NCI-H1048 (cell line): ENCODE measurements at places on chromosomes 2 and 18.
A peak's percentile ranks its signal among the peaks of the same experiment; 100 is the strongest.

GRCh38 chr2:241774419-241775222, 2.0 kb upstream of the GAL3ST2 start:
- DNase-seq = no peak

GRCh38 chr2:234355021-234355720, 141.7 kb downstream of the ARL4C start:
- DNase-seq = no peak

- DNase-seq = no peak
Observed at GRCh38 chr2:37786854-37787253, 115.4 kb upstream of the CDC42EP3 start.

DNA sequence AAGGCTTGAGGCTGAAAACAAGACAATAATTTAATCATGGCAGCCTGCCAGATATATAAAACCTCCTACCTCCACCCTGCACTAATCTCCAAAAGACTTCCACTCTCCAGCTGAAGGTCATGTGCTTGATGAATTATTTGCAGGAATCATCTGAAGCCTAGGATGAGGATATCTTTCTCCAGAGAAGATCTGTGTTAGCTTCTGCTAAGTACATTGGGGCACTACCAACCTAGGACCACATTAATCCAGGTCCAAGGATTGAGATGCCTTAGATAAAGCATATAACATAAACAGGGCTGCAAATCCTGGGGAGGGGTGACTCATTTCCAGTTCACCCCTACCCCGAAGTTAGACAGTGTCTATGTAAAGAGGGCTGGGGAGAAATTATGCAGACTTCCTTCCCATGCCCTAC, 80.5 kb upstream of the FRZB start:
- DNase-seq = no peak

DNA sequence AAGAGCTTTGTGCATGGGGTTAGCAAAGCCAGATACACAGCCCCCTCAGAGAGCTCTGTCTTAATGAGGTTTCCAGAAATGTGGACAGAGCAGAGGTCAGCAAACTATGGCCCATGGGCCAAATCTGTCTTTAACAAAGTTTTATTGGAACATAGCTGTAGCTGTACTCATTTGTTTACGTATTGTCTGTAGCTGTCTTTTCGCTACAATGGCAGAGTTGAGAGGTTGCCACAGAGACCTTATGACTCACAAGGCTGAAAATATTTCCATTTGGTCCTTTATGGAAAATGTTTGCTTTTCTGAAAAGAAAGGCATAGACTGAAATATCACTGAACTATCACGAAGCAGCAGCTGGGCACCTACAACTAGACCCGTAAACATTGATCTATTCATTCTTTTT, 841.8 kb downstream of the SLC4A3 start:
- no peak for DNase-seq

DNA sequence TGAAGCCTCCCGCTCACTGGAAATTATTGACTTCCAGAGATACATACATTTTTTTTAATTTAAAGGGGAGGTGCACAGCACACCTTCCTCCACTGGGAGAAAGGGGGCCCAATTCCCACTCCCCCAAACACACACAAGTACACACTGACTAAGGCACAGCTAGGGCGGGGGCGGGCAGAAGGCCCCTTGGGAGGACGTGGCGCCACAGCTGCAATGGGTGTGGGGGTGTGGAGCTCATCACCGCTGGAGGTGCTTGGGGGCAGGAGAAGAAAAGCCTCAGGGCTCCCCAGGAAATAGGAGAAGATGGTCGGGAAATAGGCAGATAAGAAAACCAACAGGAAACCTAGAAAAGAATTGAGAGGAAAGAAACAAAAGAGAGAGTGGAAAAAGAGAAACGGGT, 127.3 kb upstream of the FAM98A start:
- DNase-seq = no peak

DNA sequence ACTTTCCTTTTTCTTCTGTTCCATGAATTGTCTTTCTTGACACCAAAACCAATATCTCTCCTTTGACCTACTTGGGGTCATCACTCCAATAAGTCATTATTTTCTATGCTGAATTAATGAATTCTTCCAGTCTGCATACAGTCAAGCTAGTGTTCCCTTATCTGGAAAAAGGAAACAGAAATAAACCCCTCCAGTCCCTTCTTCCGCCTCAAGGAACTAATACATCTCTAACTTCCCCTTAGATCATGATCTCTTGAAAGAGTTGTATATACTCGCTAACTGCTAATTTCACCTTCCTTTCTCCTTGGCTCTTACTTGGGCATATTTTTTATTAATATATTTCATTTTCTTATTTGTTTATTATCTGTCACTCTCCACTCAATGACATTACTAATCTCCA, 7.3 kb upstream of the ARHGAP15 start:
- DNase-seq = no peak

- DNase-seq = no peak
Observed at GRCh38 chr18:36492604-36493329, 195.3 kb downstream of the FHOD3 start.

DNA sequence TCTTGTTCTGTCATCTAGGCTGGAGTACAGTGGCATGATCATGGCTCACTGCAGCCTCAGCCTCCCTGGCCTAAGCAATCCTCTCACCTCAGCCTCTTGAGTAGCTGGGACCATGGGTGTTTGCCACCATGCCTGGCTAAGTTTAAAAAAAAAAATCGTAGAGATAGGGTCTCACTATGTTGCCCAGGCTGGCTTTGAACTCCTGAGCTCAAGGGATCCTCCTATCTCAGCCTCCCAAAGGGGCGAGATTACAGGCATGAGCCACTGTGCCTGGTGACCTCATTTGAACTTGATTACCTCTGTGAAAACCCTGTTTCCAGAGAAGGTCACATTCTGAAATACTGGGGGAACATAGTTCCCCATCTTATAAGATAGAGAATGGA, 190.3 kb downstream of the NEDD4L start:
- DNase-seq = no peak

DNA sequence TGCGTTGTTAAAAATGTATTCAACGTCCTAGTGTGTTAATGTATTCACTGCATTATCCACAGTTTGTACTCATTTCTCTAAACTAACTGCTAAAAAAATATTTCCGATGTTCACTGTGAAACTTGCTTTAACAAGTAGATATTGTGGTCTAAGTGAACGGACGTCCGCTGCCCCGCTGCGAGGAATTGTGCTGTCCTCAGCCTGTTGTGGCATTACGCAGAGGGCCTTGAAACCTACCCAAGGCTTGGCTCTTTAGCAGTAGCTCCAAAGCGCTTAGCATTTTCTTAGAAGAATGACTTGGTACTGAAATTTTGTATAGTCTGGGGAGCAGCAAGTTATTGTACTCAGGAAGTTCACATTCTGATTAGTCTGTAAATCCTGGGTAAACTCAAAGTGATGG, 136.5 kb upstream of the SP5 start:
- no peak for DNase-seq

- DNase-seq = no peak
Observed at GRCh38 chr2:152344579-152345195, 9.7 kb downstream of the FMNL2 start.

DNA sequence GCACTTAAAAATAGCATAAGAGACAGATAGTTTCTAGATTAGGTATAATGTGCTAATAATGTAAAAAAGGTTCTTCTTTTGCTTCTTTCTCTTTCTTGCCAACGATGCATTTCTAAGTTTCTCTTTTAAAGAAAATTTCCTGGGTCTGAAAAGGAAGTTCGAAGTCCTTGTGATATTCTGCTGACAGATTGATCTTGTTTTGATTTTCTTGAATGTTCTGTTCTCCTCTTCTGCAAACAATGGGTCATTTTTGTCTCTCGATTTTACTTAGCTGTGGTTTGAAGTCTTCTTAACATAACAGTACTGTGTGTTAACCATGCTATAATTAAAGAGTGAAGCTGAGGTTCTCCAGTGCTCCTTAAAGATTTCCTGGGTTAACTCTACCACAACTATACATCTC, 61.1 kb upstream of the ACYP2 start:
- no peak for DNase-seq

- DNase-seq = no peak
Observed at GRCh38 chr2:23516520-23517256, 131.7 kb downstream of the KLHL29 start.

GRCh38 chr18:53780666-53781065, 443.8 kb downstream of the MBD2 start:
- no peak for DNase-seq

GRCh38 chr2:33307659-33308270, 168.7 kb upstream of the RASGRP3 start:
- no peak for DNase-seq

GRCh38 chr2:232873909-232874641, 4.0 kb downstream of the SNORC start:
- DNase-seq = no peak

- DNase-seq = no peak
Observed at GRCh38 chr18:48696218-48696617, 157.4 kb downstream of the CTIF start.

DNA sequence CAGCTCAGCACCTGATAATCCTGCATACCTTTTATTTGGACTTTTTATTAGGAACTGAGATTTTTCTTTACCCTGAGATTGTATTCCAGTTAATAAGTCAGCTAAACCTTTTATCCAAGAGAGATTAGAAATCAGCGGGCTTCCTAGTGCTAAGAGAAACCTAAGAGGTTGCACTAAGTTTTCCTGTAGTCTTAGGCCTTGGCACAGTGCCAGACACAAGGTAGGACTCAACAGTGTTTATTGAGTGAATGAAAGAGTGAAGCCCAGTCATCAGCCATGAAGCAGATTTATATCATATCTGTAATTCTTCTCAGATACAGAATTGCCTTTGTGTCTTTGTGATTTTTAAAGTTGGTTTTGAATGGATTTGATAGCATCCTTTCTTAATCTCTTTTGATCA, 13.6 kb downstream of the OTX1 start:
- no peak for DNase-seq

DNA sequence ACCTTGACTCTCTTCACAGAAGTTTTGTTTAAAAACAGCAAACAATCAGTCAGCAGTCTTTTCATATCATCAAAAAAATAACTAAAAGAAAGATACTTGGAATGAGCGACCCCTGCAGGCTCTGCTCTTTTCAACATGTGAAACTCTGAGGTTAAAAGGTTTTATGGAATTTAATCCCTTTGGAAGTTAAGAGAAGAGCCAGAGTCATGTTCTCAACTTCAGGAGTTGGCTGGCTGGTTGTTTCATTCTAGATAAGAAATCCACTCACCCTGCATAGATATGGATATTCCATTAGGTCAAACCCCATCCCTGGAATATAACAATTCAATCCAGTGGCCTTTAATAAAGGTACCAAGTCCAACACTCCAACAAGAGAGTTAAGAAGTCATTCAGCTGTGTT, 115.6 kb upstream of the RMDN2 start:
- peak; percentile 4 for DNase-seq

DNA sequence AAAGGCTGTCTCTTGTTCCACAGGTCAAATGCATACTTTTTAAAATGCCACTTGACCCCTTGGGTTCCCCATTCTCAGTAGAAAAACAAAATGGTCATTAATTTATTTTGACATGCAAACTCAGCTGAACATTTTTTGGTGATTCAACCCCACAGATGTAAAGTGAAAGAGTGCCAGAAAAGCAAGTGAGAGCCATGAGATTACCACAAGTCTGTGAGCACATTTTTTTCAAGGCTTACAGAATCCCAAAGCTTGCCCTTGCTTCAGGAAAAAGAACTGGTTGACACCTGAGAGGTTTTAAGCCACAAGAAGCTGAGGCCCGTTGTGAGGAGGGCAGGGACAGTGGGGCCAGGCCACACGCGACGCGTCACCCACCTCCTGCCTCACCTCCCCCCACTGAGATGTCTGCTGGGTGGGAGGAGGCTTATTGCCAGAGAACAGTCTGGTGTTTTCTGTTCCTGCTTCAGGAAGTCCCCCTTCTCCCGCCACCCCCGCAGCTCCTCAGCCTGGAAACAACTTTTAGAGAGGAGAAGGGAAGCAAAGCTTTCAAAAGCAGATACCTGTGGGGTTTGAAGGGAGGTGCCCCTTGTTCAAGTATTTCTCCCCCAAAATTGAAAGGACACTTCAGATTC, 70.4 kb upstream of the CYP1B1 start:
- no peak for DNase-seq

- DNase-seq = no peak
Observed at GRCh38 chr2:72950558-72951255, 33.4 kb downstream of the EMX1 start.

- no peak for DNase-seq
Observed at GRCh38 chr18:11147962-11148679, 1.2 kb downstream of the PIEZO2 start.

- no peak for DNase-seq
Observed at GRCh38 chr2:236903978-236904377, 181.7 kb upstream of the COPS8 start.

DNA sequence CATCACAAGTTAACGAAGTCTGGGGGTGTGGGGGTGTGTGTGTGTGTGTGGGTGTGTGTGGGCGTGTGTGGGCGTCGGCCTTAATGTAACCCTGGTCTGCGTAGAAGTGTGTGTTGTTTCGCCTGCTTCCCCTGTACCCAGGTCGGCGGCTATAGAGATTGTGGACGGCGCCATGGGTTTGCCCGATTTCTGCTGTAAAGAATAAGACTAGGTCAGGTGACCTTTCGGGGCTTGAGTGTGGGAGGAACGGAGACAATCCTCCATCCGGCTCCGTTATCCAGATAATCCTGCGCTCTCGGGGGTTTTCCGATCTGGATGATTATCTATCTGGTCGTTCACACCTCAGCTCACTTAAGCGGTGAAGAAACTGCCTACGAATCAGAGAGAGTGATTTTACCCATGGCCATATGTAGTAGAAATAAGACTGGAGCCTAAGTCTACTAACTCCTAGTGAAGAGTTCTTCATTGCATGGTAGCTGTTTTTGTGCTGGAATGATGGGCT, 543 bp downstream of the HADHB start:
- DNase-seq = no peak

- no peak for DNase-seq
Observed at GRCh38 chr2:44937688-44938240, 3.7 kb upstream of the SIX3 start.

- DNase-seq = no peak
Observed at GRCh38 chr2:190649035-190649797, at the start of gene NAB1. Gene NAB1, plus strand, starts transcription at chr2:190649083. Its CDS starts 10,094 bp downstream, at chr2:190659177.

DNA sequence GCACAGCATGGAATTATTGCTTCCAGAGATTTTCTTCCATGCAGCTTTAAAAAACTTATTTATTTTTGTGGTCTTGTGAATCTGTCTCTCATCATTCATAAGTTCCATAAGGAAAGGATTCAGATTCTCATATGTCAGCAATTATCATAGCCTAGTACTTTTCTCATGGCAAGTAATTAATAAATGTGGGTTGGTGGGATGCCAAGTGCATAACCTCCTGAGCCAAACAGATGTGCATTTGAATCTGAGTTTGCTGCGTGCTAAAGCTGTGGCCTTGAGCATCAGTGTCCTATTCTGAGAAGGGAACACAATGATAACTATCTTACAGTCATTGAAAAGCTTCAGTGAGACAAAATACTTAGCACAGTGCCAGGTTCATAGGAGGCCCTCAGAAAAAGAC, 331.9 kb downstream of the PDE11A start:
- no peak for DNase-seq

- DNase-seq = no peak
Observed at GRCh38 chr2:17648581-17648980, 105.0 kb downstream of the SMC6 start.
